Kidney capillary endothelial cell (primary cell): ENCODE measurements at places on chromosomes 4 and X.

DNA sequence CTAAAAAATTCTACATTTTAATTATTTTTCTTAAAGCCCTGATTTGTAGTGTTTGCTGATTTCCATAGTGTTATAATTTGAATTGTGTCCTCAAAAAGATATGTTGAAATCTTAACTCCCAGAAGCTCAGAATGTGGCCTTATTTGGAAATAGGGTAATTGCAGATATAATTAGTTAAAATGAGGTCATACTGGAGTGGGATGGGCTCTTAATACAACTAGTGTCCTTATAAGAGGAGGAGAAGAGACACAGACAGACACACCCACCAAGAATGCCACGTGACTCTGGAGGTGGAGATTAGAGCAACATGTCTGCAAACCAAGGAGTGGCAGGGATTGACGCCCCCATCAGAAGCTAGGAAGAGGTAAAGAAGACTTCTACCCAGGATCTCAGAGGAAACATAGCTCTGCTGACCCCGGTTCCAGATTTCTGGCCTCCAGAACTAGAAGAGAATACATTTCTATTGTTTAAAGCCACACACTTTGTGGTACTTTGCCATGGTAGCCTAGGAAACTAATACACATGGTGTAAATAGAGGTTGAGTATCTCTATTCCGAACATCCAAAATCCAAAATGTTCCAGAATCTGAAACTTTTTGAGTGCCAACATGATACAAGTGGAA lies 70.5 kb upstream of the IRF2 start:
- no peak for DNase-seq

GRCh38 chrX:111511477-111511876 lies at the start of gene SERTM2:
TSS of gene SERTM2 (plus strand) at chrX:111511645. CDS start at chrX:111518858, 7,213 bp downstream.
- DNase-seq: no peak

GRCh38 chrX:125627676-125628075 lies 308.0 kb downstream of the TEX13C start:
- no peak for DNase-seq

- no peak for DNase-seq
Observed at GRCh38 chrX:74104356-74105015, 199.5 kb upstream of the ZCCHC13 start.

DNA sequence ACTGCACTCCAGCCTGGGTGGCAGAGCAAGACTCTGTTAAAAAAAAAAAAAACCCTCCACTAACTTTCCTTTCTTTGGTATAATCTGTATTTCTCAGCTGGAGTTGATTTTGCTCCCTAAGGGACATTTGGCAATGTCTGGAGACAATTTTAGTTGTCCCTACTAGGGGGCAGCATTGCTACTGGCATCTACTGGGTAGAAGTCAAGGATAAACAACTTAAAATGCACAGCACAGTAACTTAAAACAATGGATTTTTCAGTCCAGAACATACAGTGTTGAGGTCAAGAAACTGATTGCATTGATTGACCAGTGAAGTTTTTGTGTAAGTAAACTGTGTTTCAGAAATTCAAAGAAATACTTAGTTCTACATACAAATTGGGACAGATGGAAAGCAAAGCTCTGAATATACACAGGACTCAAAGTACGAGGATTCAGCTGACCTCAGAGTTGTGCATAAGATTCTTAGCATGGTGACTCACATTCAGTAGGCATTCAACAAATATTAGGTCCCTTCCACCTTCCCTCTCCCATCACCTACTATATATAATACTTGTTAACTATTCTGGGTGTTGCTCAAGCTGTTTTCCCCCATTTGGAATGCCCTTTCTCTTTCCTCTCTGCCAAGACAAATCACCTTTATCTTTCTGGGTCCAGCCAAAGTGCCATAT lies 8.8 kb downstream of the DDX53 start:
- peak; percentile 9 for DNase-seq

DNA sequence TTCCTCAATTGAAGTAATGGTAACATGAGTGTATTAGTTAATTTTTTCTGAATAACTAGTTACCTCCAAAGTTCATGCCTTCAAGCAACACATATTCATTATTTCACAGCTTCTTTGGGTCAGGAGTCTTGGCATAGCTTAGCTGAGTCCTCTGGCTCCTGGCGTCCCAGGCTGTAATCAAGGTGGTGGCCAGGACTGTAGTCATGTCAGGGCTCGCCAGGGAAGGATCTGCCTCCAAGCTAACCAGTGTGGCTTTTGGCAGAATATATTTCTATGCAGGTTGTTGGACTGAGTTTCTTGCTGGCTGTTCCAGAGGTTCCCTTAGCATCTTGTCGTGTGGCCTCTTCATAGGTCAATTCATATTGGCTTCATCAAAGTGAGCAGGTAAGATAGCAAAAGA lies 10.0 kb upstream of the HS3ST1 start:
- no peak for DNase-seq

DNA sequence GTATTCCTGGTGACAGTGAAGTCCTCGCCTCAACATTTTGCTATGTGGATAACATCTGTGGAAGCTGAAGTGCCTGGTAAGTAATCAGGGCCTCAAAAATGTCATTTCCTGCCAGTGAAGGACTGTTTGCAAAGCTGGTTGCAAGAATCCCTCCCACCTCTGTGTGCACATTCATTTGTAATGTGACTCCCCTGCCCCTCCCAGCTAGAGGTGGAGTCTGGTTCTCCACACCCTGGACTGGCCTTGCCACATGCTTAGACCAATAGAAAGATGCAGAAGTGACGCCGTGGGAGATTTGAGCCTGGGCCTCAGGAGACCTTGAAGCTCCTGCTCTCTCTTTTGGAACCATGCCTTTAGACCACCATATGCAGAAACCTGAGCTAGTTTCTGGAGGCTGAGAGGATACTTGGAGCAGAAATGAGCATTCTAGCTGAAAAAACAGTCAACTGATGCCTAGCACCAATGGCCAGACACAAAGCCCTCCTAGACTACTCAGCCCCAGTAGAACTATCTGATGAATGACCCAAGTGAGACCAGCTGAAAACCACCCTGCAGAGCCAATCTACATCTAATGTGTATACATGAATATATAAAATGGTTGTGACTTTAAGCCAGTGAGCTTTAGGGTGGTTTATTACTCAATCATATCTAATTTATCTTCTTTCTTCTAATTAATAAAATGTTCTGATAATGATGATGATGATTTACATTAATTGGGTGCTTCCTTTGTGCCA lies 47.8 kb upstream of the CRMP1 start:
- peak; percentile 20 for DNase-seq

- no peak for DNase-seq
Observed at GRCh38 chr4:142112451-142112850, 476.1 kb downstream of the IL15 start.

GRCh38 chr4:174873931-174874330 lies 44.2 kb upstream of the ADAM29 start:
- DNase-seq: peak; percentile 4

- no peak for DNase-seq
Observed at GRCh38 chrX:65136424-65136823, 160.2 kb upstream of the ZC4H2 start.

DNA sequence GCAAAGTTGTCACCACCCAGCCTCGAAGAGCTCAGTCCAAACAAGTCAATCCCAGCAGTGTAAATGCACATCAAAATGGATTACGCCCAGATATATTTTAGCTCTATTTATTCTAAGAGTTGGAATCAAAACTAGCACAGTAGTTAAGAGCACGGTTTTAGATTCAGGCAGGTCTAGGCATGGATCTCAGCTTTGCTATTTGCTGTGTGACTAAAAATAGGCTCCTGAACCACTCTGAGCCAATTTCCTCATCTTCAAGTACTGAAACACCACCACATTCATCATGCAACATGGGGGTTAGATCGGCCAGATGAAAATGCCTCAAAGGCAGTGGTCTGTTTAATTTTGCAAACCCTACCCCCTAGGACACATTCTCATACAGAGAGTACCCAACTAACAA lies 55.9 kb upstream of the FGFBP2 start:
- no peak for DNase-seq

- no peak for DNase-seq
Observed at GRCh38 chr4:181637186-181638105, 605.8 kb upstream of the TENM3 start.

GRCh38 chr4:111267786-111268185 lies 644.9 kb upstream of the PITX2 start:
- DNase-seq: no peak
